ENCODE measurements at places on chromosomes 2 and 18.

- no peak for DNase-seq
Measured at GRCh38 chr2:120568089-120568974, 167.3 kb upstream of the GLI2 start.

DNA sequence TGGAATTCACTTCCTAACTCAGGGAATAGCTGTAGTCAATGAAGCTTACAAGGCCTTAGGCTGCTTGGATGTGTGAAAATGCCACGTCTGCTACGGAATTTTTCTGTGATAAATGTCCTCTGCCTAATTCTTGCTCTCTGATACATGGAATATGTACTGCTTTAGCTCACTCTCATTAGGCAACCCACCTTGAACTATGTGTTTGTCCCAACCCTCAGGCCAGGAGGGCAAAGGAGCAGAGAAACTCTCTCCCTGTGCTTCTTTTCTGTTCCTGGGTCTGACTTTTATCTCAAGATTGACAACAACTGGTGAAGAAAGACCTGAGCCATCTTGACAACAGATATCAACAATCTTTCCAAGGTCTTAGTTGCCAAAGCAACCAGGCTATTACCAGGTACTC, 143.9 kb downstream of the GCA start:
- no peak for DNase-seq

DNA sequence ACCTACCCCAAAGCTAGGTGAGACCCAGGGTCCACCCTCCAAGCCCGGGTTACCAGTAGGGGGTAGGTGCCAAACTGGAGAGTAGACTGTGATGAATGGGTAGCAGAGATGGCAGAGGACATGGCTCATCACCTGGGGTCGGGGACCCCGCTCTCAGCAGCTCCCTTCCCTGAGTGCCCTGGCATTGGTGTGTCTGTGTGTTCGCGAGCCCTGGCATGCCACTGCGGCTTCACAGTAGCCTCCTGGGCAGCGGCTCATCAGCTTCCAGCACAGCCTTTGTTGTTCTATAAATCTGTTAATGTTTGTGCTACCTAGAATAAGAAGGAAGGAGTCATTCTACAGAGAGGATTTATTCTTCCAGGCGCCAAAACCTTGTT, 62.6 kb upstream of the ALPP start:
- DNase-seq: no peak

- DNase-seq: peak; percentile 26
Measured at GRCh38 chr18:45910405-45911023, 56.6 kb downstream of the EPG5 start.

GRCh38 chr2:20614201-20615067, 36.5 kb downstream of the HS1BP3 start:
- DNase-seq: no peak

- DNase-seq: no peak
Measured at GRCh38 chr18:48065601-48065995, 135.1 kb upstream of the SMAD2 start.
